Endothelial cell (in vitro differentiated cells): ENCODE measurements at places on chromosomes 2 and 18. TPM values are rescaled to one million over a fixed set of nuclear protein-coding genes. Genes with fewer than 3 reads are reported as not detected.

The RASGRP3 gene
- 487 TPM for total RNA-seq

The RBMS1 gene
- 136 TPM for total RNA-seq

The DYSF gene
- 566 TPM for total RNA-seq

The CTNNA2 gene
- 4.7 TPM for total RNA-seq

The ALK gene
- 0.05 TPM for total RNA-seq

The TSPYL6 gene
- not detected for total RNA-seq

The TMEM237 gene
- 22.3 TPM for total RNA-seq

The SPATA3 gene
- not detected for total RNA-seq

- peak within 1 kb of the TSS; percentile 100 for H3K4me3 ChIP-seq
- H3K27ac ChIP-seq, result peak within 1 kb of the TSS; percentile 89
- DNase-seq, result peak; percentile 38
- H3K27me3 ChIP-seq, result peaks cover 12% of the 10 kb centered on the region
- H3K36me3 ChIP-seq, result peaks cover 6% of the 10 kb centered on the region
Observed at GRCh38 chr2:45651415-45652089, at the start of gene PRKCE. Gene PRKCE (plus strand): TSS chr2:45651675.

- H3K27me3 ChIP-seq, result no peaks in the 10 kb centered on the region
- H3K4me3 ChIP-seq, result no peak overlapping the region
- no peak for DNase-seq
- H3K36me3 ChIP-seq, result peaks cover 3% of the 10 kb centered on the region
Observed at GRCh38 chr2:113255140-113256070, 23.3 kb downstream of the PAX8 start.

GRCh38 chr2:138633049-138633448, 131.5 kb downstream of the SPOPL start:
- peaks cover 2% of the 10 kb centered on the region for H3K27me3 ChIP-seq
- no peaks in the 10 kb centered on the region for H3K36me3 ChIP-seq
- no peak overlapping the region for H3K4me3 ChIP-seq
- H3K4me1 ChIP-seq, result no peaks in the 10 kb centered on the region
- DNase-seq, result no peak

DNA sequence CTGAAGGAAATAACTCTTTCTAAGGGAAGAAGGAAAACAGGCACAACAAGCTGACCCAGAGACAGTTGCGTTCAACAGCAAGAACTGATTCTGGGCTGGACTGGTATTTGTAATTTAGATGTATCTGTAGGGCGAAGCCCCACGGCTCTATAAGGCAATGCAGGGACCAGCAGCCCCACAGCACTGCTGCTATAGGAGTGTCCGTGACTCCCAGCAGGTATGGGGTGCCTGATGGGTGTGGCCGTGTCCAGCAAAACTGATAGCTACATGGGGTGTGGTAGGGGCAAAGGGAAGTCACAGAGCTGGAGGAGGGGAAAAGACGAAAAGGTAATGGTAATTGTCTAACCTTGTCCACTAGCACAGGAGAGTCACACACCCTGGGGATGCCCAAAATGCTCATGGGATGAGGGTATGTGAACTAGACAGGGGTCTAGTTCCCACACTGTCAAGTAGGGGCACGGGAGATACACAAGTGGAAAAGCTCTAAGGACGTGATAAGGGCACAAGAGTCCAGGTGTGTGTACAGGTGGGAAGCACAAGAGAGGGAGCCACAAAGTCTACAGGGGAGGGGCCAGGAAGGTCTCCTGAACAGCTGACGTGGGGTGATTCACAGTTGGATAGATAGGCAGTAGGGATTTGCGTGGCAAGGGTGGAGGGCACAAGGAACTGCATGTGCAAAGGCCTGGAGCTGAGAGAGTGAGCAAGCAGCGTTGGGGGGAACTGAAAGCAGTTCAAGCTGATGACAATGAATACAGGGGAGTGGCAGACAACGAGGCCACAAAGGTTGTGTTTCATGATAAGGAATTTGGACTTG, 48.5 kb upstream of the ASPRV1 start:
- DNase-seq, result no peak
- peaks cover 7% of the 10 kb centered on the region for H3K36me3 ChIP-seq
- peaks cover 7% of the 10 kb centered on the region for H3K4me1 ChIP-seq
- no peak overlapping the region for H3K4me3 ChIP-seq

- no peaks in the 10 kb centered on the region for H3K36me3 ChIP-seq
- H3K4me1 ChIP-seq, result no peaks in the 10 kb centered on the region
- no peak overlapping the region for H3K4me3 ChIP-seq
- no peaks in the 10 kb centered on the region for H3K27me3 ChIP-seq
Observed at GRCh38 chr18:11368020-11368419, 218.7 kb upstream of the PIEZO2 start.

GRCh38 chr18:24296276-24296675, 101.3 kb downstream of the OSBPL1A start:
- no peak overlapping the region for H3K4me3 ChIP-seq
- H3K27me3 ChIP-seq, result peaks cover 1% of the 10 kb centered on the region
- no peak overlapping the region for H3K27ac ChIP-seq
- no peak for DNase-seq
- no peaks in the 10 kb centered on the region for H3K36me3 ChIP-seq
- no peaks in the 10 kb centered on the region for H3K4me1 ChIP-seq

DNA sequence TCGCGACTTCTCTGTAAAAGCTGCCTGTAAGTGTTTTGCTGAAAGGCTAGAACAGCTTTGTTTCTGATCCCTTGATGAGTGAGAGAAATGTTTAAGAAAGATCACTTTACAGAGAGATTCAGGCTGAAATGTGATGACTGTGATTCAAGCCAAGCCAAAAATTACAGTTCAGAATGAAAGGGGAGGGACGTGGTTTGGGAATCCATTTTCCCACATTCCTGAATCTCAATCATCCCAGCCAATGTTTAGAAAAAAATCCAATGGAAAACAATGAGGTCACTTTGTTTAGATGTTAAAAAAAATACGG, 416.7 kb downstream of the ARHGAP15 start:
- no peak overlapping the region for H3K4me3 ChIP-seq
- no peak overlapping the region for H3K27ac ChIP-seq
- H3K4me1 ChIP-seq, result no peaks in the 10 kb centered on the region

- H3K4me3 ChIP-seq, result no peak overlapping the region
- no peaks in the 10 kb centered on the region for H3K36me3 ChIP-seq
- H3K4me1 ChIP-seq, result peaks cover 46% of the 10 kb centered on the region
- no peaks in the 10 kb centered on the region for H3K27me3 ChIP-seq
Observed at GRCh38 chr2:107936433-107937359, 49.6 kb upstream of the SLC5A7 start.

DNA sequence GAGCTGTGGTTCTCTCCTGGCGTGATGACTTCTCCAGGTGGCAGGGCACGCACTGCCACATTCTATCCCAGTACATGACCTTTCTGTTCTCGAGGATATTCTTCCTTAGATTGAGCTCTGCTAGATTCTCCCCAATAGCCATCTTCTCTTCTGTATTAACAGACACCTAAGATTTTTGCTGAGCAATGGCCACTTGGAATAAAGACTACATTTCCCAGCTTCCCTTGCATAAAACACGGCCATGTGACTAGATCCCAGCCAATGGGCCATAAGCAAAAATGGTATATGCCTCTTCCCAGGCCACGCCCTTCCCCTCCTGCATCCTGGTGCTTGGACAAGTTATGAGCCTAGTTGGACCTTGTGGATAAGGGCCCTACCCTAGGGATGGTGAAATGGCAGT, 82.1 kb downstream of the EIF2AK3 start:
- no peaks in the 10 kb centered on the region for H3K36me3 ChIP-seq
- no peak overlapping the region for H3K27ac ChIP-seq
- no peak overlapping the region for H3K4me3 ChIP-seq
- no peak for DNase-seq

- H3K4me3 ChIP-seq, result peak overlapping the region; percentile 95
- DNase-seq, result no peak
- peak overlapping the region; percentile 74 for H3K27ac ChIP-seq
Observed at GRCh38 chr18:75212751-75213090, 2.1 kb downstream of the TSHZ1 start.

GRCh38 chr18:35241448-35241804, 592 bp downstream of the ZNF397 start:
- no peak for DNase-seq
- H3K27me3 ChIP-seq, result peaks cover 8% of the 10 kb centered on the region
- H3K4me1 ChIP-seq, result peaks cover 11% of the 10 kb centered on the region
- peak overlapping the region; percentile 93 for H3K4me3 ChIP-seq
- H3K36me3 ChIP-seq, result peaks cover 23% of the 10 kb centered on the region

DNA sequence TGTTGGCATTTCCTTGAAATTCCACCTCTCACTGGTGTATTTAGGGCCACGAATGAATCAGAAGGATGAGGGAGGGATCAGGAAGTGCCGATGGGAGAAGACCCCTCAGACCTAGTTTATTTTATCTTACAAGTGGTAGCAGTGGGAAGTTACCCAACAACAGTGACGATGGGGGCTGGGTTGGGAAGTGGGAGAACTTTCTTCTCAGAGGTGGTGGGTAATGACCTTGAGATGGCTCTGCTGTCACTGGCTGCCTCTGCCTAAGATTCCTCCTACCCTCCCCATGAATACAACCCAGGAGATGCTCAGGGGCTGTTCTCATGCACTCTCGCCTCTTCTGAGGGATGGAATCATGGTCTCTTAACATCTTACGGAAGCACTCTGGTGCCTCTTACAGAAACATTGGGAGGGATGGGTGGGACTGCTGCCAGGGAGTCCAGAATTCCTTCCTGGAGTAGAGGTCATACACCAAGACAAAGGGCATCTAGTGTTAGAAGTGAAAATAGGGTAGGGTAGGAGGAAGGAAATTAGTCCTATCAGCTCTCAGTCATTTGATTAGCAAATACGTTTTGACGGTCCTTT, 58.5 kb upstream of the TXNDC2 start:
- no peaks in the 10 kb centered on the region for H3K27me3 ChIP-seq
- H3K4me1 ChIP-seq, result peaks cover 19% of the 10 kb centered on the region
- no peak for DNase-seq
- H3K36me3 ChIP-seq, result peaks cover 13% of the 10 kb centered on the region
- no peak overlapping the region for H3K4me3 ChIP-seq

DNA sequence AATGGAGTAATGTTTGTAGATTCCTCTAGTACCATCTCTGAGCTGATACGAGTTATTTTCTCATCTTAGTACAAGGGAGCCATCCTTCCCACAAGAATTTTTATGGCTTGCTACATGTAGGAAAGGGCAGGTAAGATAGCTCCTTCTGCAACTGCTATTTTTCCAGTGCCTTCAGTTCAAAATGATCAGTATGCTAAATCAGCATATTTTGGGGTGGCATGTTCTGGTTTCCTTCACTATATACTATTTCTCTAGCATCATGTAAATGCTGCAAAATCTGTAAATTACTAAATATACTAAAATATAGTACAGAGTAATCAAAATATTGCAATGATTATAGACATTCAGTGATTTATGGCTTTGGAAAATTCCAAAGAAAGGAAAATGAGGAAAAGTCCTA, 1230.0 kb upstream of the CHAC2 start:
- no peaks in the 10 kb centered on the region for H3K36me3 ChIP-seq
- no peaks in the 10 kb centered on the region for H3K27me3 ChIP-seq
- no peak overlapping the region for H3K4me3 ChIP-seq
- H3K4me1 ChIP-seq, result no peaks in the 10 kb centered on the region
- DNase-seq, result no peak

GRCh38 chr2:689237-689636, 12.0 kb upstream of the TMEM18 start:
- no peak overlapping the region for H3K4me3 ChIP-seq
- H3K36me3 ChIP-seq, result peaks cover 11% of the 10 kb centered on the region
- peaks cover 2% of the 10 kb centered on the region for H3K4me1 ChIP-seq
- no peak overlapping the region for H3K27ac ChIP-seq
- no peaks in the 10 kb centered on the region for H3K27me3 ChIP-seq

DNA sequence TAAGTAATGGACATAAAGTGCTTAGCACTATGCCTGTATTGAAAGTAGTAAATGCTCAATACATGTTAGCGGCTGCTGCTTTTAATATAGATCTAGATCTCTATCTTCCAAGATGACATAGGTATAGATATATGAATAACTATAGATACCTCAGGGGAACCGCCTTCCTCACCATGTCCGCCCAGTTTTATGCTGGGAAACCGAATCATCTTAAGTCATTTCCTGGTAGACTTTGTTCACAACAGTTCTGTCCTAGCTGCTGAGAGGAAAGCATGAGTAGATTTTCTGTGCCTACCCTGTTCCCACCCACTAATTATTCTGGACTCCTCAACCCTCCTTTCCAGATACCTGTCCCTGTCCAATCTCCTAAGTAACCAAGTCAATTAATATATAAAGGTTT, 21.6 kb upstream of the ITM2C start:
- H3K4me1 ChIP-seq, result no peaks in the 10 kb centered on the region
- no peak overlapping the region for H3K4me3 ChIP-seq
- H3K27me3 ChIP-seq, result peaks cover 6% of the 10 kb centered on the region
- no peak overlapping the region for H3K27ac ChIP-seq
- H3K36me3 ChIP-seq, result peaks cover 5% of the 10 kb centered on the region

DNA sequence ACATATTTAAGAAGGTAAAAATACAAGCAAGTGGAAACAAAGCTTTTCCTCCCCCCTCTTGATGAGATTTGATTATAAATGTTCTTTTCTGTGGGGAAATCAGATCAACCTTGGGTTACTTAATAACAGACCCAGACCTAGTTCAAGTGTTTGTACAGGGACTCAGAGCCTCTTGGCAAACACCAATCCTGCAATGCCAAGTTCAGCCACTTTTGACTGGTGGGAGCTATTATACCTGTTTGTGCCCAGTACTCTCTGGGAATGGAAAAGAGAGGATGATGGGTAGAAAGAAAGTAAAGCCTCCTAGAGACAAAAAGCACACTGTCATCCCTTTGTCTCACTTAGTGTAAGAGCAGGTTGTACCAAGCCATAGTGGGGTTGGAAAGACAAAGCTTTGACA, 63.8 kb upstream of the EPHA4 start:
- H3K36me3 ChIP-seq, result no peaks in the 10 kb centered on the region
- no peak for DNase-seq
- H3K4me1 ChIP-seq, result no peaks in the 10 kb centered on the region
- no peak overlapping the region for H3K27ac ChIP-seq

GRCh38 chr2:60500861-60501260, 52.6 kb downstream of the BCL11A start:
- peaks cover 5% of the 10 kb centered on the region for H3K4me1 ChIP-seq
- H3K27me3 ChIP-seq, result peaks cover 1% of the 10 kb centered on the region
- no peak for DNase-seq
- no peak overlapping the region for H3K4me3 ChIP-seq
- H3K27ac ChIP-seq, result no peak overlapping the region
